ENCODE measurements at places on chromosomes 1 and 21.
A peak's percentile ranks its signal among the peaks of the same experiment; 100 is the strongest.

DNA sequence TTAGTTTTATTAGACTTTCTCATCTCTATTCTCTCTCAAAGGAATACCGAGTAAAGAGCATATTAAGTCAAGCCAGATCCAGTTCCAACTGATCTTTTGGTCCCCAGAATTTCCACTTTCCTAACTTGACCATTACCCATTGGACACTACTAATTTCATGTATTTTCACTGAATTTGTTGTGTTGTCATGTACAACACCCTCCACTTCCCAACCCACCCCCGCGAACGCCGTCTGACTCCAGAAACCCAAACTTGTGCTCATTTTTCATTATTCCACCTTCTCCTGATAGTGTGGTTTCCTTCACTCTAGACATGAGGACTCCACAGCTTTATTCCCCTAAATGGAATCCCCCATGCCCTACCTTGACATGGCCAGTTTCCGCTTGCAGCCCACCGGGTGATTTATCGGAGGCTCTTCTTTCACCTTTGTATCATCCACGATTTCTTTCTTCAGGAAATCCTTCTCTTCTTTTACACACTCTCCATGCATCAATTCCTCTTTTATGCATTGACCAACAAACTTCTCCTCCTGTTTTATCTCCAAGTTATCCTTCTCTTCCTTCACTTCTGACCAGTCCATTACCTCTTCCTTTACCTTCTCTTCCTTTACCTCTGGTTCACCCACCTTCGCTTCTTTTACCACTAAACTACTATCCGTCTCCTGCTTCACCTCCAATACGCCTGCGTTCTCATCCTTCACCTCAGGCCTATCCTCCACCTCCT, 805 bp downstream of the ZNHIT6 start:
- DNase-seq, result no peak

GRCh38 chr1:240000634-240001033, 91.0 kb upstream of the FMN2 start:
- DNase-seq, result no peak

GRCh38 chr1:157155658-157156057, 17.5 kb upstream of the ETV3 start:
- DNase-seq, result no peak

- DNase-seq, result no peak
Measured at GRCh38 chr1:27018316-27018715, 5.7 kb upstream of the TENT5B start.

GRCh38 chr1:88780485-88780884, 96.4 kb downstream of the PKN2 start:
- no peak for DNase-seq

GRCh38 chr1:51172811-51173210, 63.3 kb upstream of the RNF11 start:
- DNase-seq, result no peak

GRCh38 chr1:118209648-118210047, 24.6 kb upstream of the SPAG17 start:
- DNase-seq, result no peak

GRCh38 chr1:195594773-195595172, 1013.5 kb downstream of the KCNT2 start:
- no peak for DNase-seq

DNA sequence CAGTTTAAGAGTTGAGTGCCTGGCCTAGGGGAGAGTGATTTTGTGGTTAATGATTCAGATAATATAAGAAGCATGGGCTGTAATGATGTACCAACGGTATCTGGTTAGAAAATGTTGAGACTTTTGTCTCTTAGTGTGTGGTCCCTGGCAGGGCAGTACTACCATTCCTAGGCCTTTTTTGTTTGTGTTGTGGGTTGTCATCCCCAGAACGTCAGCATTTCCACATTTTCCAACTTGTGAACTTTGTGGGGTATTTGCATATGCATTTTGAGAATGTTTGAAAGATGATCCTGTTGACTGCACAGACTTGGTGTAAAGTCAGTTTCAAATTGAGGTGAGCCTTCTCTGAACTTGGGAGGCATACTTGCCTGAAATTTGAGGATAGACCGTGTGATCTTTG, 11.4 kb downstream of the NEK7 start:
- DNase-seq, result no peak

DNA sequence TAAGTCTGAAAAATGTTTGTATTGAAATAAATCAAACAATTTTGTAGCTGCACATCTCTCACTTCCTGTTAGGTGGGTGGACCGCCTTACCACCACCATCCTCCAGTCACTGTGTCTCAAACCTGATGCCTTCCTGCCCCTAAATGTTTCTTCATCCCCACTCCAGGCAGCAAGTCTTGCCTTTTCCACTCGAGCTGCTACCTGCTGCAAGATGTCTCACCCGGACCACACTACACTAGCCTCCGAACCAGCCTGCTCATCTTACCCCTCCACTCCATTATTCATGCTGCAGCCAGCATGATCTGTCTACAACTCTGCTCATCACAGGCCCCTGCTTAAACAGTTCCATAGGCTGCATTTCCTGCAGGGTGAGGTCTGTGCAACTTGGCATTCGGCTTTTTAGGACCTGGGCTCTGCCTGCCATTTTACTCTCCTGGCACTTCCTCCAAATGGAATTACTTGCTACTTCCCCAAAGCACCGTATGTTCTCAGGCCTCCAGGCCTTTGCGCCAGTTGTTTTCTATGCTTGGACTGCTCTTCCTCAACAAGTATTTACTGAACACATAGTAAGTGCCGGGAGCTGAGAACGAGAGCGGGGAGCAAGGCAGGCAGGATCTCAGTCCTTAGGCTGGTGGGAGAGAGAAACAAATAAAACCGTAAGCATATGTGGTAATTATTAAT, 5.2 kb upstream of the SF3A3 start:
- DNase-seq, result peak; percentile 26

GRCh38 chr1:224211206-224211962, 28.3 kb downstream of the DEGS1 start:
- peak; percentile 59 for DNase-seq

DNA sequence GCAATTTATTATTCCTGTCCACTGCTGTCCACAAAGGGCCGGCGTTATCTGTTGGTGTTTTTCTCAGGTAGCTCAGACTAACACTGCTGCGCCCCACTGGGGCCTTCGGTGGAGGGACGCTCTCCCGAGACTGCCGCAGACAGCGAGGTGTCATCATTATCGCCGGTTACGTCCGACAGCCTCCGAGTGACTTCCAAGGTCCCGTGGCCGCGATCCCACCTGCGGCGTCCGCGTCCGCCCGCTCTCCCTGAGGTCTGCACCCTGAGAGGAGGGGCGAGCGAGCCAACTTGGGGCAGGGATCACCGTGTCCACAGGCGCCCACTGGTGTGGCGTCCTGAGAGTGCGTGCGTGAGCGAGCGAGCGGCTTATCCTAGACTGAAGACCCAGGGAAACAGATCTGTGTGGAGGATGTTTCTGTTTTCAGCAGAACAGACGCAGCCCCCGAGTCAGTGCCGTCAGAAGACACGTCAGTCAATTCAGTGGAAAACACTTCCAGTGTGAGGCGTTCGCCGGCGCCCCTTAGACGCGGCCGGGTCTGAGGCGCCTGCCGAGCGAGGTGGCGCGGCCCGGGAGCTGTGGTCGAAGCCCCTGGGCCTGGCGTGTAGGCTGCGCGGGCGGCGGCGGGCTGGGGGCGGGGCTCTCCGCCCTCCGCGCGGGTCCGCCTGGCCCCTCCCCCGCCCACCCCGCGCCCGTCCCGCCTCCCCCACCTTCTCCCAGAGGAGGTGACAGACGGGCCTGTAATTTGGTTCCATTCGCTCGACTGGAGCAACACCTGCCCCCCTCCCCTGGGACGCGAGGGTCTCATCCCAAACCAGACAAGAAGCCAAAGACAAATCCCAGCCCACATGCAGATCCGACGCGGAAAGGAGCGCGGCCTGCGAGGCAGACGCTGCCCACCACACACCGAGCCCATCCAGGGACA, 12.6 kb downstream of the NHLH2 start:
- DNase-seq, result peak; percentile 86

GRCh38 chr1:47235241-47235681, 3.2 kb upstream of the TAL1 start:
- DNase-seq, result peak; percentile 35

- DNase-seq, result no peak
Measured at GRCh38 chr1:71303617-71304041, 222.8 kb upstream of the ZRANB2 start.

GRCh38 chr1:235972311-235972689, 92.6 kb downstream of the NID1 start:
- DNase-seq, result no peak

GRCh38 chr1:112698366-112699310, 8.3 kb downstream of the RHOC start:
- no peak for DNase-seq

DNA sequence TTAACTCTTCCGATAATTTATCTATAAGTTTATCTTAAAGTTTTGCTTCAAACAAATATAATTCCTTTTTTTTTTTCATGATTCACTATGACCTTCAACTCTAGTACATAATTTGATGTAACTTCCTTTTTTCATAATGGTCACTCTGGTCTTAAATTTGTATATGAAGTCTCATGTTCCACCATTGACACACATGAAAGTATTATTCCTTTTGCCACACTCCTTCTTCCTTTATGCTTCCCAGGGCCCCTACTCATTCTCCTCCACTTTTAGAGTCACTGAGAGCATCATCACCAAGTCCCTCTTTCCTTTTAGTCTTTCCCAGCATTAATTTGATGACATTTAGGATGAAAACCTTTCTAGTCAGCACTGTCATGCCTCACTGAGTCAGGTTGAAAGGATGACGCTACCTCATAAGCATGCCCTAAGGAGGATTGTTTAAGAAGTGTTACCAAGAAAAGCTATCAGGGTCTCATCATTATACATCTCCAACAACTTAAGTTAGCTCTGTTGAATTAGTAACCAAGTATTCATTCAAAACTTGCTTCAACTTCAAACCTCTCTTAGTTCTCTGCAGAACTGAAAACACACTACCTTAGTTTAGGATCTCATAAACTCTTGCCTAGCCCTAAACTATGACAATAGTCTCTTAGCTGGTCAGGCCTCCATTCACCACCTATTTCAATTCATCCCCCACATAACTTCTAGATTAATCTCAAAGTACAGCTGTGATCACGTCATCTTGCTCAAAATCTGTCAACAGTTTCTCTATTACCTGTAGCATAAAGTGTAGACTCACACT, 14.5 kb downstream of the AUNIP start:
- DNase-seq, result no peak

- no peak for DNase-seq
Measured at GRCh38 chr1:28595412-28596191, 3.5 kb downstream of the RAB42 start.

Measured in eye (tissue), 1 donor.